ENCODE measurements at places on chromosomes 1 and 21.

DNA sequence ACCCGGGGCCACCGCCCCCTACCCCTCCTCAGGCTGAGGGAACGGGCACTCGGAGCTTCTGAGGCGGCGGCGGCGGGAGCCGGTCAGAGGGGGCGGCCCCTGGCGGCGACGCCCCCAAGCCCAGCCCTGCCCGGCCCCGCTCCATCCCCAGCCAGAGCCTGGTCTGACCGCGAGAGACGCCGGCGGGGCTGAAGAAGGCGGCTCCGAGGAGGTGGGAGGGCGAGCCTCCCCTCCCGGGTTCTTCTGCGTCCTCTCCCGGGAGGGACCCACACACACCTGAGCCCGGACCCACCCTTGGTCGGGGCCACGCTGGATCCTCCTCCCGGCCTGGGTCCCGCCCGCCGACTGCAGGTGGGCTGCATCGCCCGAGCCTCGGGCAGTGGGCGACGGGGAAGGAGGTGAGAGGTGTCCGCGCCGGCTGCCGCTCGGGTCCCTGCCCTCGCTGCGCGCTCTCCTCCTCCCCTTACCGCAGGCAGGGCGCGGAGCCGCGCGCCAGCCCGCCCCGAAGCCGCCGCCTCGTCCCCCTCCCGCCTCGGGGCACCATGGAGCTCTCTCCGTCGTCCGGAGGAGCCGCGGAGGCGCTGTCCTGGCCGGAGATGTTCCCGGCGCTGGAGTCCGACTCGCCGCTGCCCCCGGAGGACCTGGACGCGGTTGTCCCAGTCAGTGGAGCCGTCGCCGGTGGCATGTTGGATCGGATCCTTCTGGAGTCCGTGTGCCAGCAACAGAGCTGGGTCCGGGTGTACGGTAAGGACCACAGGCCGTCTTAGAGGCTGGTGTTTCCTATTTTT lies at the start of gene RASAL2:
RASAL2 (plus strand) TSS at position 154 of the 788 bp plus-strand sequence; CDS start at position 543, 389 bp downstream.
- peak; percentile 11 for DNase-seq

DNA sequence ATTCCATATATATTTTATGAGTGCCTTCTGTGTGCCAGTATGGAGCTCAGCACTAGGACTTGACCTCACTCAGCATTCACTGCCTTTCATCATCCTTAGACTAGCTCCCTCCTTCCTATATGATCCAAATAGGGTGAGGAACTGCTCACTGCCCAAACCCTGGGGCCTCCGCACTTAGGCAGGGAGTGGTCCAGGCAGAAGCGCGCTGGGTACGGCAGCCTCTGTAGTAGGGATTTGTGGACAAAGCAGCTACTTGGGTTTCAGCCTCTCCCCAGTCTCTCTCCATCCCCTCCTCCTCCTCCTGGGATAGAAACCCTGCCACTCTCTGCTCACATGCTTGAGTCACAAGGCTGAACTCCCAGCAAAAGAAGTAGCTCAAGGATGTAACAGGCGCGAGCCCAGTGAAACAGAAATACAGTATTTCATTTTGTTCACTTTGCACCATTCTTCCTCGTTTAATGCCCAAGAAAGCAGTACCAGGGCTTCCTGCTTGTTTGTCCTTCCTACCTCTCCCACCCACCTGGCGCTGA lies 32.9 kb downstream of the PLEKHA6 start:
- no peak for DNase-seq

DNA sequence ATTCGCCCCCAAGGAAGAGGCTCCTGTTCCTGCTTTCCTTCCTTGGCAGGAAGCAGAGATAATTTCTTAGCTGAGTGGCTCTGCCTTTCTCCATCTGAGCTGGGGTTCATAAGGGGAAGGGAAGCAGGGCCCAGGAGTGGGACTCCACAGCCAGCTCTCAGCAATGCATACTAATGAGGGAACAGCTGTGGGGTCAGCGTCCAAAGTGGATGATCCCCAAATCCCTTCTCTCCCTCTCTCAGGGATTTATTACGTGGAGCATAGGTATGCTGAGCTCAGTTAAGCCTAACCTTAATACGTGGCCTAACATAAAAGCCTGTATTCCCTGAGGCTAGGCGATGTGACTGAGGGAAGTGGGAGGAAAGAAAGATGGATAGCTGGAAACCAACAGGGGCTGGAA lies 87.3 kb upstream of the CTTNBP2NL start:
- DNase-seq: no peak

DNA sequence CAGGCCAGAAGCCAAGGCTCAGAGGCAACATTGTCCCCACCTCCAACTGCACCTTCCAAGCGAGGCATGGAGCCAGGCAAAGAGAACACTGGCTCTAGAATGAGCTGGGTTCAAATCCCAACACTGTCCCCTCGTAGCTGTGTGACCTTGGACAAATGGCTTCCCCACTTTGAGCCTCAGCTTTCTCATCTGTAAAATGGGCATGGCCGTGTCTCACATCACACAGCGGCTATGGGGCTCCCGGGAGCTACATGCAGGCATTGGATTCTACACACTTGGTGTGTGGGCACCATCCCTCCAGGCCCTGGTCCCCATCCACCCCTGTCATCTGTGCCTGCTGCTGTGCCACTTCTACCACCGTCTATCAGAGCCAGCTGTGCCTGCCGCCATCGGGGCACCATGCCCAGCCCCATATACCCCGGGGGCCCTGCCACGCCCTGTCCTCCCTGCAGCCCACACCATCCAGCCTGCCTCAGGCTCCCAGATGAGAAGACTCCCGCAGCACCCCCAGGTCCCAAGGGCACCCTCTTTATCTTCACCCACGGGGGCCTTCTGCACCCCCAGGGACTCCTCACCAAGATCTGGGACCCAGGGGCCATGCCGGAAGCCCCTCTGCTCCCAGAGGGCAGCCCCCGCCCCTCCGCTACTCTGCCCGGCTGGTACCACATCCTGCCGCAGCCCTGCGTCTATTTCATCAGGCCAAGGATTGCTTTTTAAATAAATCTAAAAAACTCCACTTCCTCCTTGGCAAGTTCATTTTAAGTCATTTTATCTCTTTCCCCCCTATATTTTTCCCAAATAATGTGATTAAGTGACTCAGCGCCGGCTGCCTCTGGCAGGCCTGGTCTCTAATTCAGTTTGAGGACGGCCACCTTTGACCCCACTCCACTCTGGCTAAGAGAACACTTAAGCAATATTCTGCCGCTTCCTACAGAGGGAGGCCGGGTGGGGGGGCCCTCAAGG lies 107.8 kb upstream of the TARDBP start:
- peak; percentile 23 for DNase-seq

- no peak for DNase-seq
Measured at GRCh38 chr21:46135782-46136395, 19.5 kb downstream of the FTCD start.

DNA sequence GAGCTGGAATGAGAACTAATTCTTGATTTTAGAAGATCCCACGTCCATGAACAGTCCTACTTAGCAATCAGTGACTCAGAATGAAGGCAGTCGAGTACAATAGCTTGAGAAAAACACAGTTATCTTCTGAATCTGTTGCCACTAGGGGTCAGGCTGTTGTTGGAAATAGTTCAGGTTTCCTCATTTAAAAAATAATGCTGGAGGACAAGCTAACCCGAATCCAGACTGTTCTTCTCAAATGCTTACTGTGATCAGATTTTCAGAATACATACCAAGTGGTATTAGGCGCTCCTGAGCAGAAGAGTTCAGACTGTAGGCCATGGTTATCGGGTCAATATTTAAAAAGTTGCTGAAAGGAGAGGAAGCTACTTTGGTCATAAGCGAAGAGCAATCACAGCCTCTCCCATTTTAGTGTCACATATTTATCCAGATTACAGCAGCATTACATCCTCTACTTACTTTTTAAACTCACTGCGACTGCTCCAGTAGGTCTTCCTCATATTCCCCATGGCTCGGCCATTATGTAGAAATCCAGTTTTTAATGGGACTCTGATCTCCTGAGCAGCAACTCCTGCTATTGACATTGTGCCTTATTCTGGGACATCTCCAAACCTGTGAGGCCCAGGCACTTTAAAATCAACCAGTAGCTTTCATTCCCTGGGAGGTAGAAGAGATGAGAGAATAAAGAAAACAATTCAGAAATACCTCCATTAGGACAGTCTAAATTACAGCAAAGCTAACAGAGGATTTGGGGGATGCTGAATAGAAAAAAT lies 10.9 kb downstream of the ERRFI1 start:
- DNase-seq: peak; percentile 25

- peak; percentile 57 for DNase-seq
Measured at GRCh38 chr21:43866659-43867331, 1.8 kb downstream of the AGPAT3 start.

DNA sequence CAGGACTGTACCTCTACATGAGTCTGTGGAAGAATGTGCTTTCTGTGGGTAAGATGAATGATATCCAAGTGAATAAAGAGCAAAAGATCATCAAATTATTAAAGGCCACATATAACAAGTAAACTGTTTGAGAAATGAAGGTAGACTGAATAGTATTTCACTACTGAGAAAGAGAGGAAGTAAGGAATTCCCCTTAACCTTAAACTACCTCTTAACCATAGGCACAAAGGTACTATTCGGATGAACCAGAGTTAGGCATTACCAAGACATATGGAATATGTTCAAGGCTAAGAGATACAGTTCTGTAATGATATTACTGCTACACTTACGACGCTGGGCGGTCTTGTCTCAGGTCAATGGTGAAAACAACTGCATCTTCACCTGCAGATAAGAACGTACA lies 25.5 kb downstream of the DCAF8 start:
- DNase-seq: no peak

DNA sequence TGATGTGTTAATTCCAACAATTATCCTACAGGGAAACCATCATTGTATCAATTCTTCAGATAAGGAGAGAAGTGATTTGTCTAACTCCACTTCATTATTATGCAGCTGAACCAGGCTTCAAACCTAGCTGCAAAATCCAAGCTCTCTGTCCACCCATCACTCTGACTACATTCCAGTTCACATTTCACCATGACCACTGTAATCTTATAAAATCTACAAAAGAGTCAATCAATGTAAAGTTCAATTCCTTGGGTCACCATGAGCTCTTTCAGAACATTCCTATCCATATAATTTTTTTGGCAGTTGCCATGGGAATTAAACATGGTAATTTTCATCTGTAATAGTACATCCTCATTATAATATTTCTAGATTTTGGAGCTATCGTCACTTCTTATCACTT lies 100.9 kb downstream of the PLPPR5 start:
- no peak for DNase-seq

GRCh38 chr1:108038653-108039236 lies 73.8 kb upstream of the VAV3 start:
- DNase-seq: no peak

DNA sequence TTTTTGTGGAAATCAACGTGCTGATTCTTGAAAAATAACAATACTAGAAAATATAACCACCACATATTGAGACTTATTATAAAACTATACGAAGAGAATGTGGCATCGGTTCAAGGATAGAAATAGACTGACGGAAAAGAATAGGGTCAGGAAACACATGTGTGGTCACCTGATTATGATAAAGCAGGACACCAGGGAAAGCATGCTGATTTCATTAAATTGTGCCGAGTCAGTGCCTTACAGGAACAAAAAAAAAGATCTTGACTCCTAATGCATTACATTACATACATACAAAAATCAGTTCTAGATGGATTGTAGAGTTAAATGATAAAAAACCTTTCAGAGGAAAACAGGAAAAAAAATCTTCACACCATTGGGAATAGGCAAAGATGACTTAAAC lies 43.5 kb upstream of the SERPINC1 start:
- no peak for DNase-seq

DNA sequence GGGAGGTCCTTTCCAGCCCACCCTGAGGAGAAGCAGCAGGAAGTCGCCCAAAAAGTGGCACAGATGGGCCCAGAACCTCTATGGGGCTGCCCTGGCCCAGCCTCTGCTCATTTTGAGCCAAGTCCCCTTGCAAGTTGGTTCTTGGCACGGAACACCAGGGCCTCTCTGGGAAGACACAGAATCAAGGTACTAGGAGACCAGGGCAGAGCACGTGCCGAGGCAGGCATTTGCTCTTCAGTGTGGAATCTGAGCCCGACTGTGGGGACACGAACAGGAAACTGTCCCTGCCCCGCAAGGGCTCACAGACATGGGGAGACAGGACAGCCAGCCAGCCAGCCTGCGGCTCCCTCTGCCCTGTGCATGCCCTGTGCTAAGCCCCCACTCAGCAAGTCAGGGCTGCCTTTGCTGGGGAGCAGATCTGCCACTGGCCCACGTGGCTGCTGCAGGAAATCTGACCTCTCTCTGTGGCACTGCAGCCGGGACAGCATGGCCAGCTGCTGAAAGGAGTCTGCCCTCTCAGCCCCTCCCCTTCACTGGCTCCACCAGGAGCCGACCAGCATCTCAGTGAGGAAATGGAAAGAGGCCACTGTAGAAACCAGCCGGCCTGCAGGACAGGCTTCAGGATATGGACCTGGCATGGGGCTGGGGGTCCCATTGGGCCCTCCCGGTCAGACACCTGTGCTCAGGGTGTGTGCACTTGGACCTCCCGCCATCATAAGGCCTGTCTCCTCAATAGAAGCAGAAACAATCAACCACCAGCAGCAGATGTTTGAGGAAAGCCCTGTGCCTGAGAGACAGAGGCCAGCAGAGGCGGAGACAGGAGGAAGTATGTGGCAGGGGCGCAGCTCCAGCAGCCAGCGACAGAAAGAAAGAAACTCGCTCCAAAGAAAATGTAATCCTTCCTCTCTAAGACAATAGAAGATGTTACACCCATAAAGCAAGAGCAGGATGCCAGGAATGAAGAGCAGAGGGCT lies 3.7 kb downstream of the ARHGEF16 start:
- no peak for DNase-seq

DNA sequence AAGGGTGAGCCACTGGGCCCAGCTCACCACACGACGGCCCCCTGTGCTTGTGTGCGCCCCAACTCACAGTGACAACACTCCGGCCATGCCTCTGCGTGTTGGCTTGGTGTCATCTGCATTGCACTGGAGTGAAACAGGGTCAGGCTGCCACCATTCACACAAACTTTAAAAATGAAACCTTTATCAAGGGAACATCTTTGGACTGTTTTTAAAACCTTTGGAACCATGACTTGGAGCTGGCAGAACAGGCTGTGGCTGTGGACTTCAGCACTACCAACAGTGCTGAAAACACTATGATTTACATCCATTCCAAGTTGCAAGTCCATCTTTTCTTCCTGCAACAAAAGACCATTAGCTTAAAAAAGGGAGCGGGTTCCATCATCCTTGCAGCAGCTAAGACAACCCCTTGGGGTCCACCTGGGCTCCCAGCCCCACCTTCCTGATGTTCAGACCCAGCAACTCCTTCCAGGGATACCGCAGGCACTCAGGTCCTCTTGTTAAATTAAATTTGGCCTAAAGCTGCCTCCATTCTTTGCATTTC lies 25.6 kb downstream of the POFUT2 start:
- DNase-seq: no peak

DNA sequence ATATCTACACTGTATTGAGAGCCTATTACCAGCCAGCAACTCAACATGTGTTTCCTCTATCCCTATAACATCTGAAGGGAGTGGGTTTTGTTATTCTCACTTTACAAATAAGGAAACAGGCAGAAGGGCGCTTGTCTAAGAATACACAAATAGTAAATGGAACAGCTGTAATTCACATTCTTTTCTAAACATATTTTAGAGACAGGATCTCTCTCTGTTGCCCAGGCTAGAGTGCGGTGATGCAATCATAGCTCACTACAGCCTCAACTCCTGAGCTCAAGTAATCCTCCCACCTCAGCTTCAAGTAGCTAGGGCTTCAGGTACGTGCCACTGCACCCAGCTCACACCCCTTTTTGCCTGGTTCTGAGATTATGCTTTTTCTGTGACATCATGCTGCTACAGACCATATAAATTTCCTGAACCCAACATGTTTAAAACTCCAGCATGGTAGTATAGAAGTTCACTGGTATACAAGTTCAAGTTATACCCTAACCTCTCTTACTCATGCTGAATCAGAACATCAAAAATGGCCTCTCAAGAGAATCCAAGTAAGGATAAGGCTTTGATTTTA lies 8.6 kb upstream of the TACSTD2 start:
- DNase-seq: no peak

- DNase-seq: no peak
Measured at GRCh38 chr1:229364207-229365065, 21.6 kb upstream of the CCSAP start.

- DNase-seq: no peak
Measured at GRCh38 chr1:210001751-210002150, 63.7 kb downstream of the SYT14 start.

All from T-helper 1 cell (primary cell).